ENCODE measurements at places on chromosomes 1 and 21.

- DNase-seq, result no peak
Measured at GRCh38 chr1:22849770-22850169, 122.9 kb downstream of the LACTBL1 start.

DNA sequence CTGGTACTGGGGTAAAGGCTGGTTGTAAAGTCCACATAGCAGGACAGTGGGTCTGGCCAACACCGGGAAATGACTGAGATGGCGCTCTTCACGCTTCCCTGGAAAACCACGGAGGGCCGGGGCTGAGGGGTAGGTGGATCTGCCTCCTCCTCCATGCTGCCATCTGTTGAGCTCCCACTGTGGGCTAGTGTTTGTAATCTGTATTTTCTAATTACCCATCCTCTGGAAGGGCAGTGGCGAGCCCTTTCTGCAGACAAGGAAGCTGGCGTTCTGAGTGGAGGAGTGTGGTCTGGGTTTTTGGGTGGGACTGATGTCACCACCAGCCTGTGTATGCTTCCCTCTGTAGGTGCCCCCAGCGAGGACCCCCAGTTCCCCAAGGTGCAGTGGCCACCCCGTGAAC, 34.1 kb upstream of the LHX4 start:
- DNase-seq, result no peak

- no peak for DNase-seq
Measured at GRCh38 chr21:40066221-40066620, 199.0 kb downstream of the PCP4 start.

DNA sequence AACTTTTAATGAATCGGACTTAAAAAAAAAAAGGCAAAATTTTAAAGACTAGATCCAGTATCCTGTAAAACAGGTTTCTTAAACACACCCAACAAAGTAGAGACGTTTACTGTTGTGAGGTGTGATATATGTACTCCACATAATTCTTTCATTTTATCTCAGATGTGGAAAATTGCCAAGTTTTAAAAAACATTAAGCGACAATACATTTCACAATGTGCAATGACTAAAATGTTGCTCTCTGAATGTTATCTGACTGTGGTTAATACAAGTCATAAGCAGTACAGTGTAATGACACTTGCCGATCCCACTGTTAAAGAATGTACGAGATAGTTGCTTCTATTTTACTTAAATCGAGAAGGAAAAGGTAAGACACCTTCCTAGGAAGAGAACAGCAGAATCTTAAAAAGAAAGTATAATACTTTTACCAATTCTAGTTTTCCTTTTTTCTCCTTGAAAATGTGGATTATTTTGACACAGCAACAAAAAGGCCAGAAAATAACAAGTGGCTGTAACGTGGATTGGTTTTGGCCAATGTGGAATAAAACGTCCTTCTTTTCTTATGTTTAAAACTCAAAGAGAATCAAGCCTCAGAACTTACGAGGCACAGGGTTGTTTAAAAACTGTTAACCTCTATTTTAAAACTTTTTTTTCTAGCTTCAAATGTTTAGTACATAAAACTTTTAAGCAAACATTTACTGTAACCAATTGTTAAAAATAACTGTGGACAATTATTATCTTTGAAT, 51.4 kb downstream of the TP53BP2 start:
- DNase-seq, result no peak

- DNase-seq, result no peak
Measured at GRCh38 chr21:38013741-38014140, 97.5 kb upstream of the KCNJ6 start.

- DNase-seq, result no peak
Measured at GRCh38 chr1:226310245-226310540, 1.2 kb upstream of the LIN9 start.

DNA sequence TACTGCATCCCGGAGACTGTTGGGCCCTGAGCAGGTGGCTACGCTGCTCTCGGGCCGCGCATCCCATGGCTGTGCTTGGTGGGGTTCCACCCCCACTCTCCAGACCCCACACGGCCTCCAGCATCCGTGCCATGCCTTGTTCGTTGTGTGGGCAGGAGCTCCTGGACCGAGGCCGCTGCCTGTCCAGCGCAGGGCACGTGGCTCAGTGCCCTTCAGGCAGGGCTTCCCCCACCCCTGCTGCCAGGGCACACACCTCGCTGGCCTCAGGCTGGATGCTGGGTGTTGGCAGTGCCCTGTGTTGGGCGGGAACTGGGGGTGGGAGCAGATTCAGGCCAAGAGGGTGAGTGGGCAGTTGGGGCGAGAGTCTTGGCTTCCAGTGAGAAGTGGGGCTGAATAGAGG, 9.9 kb downstream of the PRKCZ start:
- no peak for DNase-seq

GRCh38 chr1:32426489-32427255, 32.4 kb upstream of the BSDC1 start:
- DNase-seq, result no peak

DNA sequence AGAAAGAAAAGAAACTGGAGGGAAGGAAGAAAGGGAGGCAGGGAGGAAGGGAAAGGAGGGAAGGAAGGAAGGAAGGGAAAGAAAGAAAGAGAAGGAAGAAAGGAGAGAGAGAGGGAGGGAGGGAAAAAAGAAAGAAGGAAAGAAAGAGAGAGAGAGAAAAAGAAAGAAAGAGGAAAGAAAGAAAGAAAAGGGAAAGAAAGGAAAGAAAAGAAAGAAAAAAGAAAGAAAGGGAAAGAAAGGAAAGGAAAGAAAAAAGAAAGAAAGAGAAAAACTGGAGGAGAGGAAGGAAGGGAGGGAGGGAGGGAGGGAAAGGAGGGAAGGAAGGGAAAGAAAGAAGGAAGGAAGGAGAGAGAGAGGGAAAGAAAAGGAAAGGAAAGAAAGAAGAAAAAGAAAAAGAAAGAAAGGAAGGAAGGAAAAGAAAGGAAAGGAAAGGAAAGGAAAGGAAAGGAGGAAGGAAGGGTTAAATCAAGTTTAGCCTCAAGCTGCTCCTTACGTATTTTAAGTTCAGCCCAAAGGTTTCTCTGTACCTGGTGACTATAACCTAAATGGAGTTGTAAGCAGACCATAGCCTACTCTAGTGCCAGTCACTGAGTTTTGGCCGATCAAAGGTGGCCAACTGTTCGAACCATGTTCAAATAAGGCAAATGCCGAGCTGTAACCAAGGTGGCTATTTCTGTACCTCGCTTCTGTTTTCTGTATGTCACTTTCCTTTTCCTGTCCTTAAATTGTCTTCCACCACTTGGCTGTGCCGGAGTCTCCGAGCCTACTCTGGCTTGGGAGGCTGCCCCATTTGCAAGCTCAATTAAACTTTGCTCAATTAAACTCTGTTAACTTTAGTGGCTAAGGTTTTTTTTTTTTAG, 37.8 kb upstream of the TMPRSS2 start:
- DNase-seq, result no peak

DNA sequence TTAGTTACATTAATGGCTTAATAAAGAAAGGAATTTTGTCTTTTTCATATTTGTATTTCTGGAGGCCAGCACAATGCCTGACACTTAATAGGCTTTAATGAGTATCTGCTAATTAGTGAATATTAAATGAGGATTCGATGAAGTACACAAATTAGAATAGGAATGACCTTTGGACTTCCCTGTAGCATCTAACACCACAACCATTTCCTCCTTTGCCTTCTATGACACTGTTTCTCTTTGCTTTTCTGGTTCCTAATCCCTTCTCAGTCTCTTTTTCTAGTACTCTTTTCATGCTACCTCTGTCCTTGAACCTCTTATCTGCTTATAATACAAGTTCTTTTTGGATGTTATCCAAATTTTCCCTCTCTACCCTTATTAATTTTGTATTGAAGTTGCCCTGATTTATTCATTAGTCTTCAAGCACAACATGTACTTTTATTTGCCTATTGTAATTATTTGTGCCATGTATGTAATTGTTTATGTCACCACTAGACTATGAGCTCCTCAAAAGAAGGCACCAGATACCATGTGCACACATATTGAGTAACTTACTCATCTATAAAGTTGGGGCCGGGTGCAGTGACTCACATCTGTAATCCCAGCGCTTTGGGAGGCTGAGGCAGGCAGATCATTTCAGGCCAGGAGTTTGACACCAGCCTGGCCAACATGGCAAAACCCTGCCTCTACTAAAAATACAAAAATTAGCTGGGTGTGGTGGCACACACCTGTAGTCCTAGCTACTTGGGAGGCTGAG, 23.8 kb downstream of the RPS27 start:
- DNase-seq, result peak; percentile 62

- DNase-seq, result no peak
Measured at GRCh38 chr1:98090351-98090750, 169.5 kb upstream of the DPYD start.

GRCh38 chr1:59414406-59415133, 117.7 kb downstream of the FGGY start:
- peak; percentile 5 for DNase-seq

- no peak for DNase-seq
Measured at GRCh38 chr1:8495928-8496401, 178.1 kb downstream of the SLC45A1 start.

- no peak for DNase-seq
Measured at GRCh38 chr1:69171248-69171647, 396.5 kb upstream of the LRRC7 start.

DNA sequence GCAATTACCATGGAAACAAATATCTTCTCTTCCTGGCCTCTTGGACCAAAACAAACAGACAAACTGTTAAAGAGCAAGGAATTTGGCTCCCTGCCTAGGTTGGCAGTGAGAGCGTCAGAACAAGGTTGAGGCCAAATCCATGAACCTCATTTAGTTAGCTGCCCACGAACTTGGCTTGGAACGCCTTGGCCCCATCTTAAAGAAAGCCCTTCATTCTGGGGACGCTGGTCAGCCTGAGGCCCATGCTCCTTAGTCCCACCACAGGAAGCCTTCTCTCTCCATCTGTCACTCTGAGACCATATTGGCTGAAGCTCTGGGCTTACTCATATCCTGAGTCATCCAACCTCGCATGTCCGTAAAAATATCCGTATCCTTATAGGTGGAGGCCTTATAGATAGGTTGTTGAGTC, 62.4 kb upstream of the DIRAS3 start:
- DNase-seq, result peak; percentile 85

DNA sequence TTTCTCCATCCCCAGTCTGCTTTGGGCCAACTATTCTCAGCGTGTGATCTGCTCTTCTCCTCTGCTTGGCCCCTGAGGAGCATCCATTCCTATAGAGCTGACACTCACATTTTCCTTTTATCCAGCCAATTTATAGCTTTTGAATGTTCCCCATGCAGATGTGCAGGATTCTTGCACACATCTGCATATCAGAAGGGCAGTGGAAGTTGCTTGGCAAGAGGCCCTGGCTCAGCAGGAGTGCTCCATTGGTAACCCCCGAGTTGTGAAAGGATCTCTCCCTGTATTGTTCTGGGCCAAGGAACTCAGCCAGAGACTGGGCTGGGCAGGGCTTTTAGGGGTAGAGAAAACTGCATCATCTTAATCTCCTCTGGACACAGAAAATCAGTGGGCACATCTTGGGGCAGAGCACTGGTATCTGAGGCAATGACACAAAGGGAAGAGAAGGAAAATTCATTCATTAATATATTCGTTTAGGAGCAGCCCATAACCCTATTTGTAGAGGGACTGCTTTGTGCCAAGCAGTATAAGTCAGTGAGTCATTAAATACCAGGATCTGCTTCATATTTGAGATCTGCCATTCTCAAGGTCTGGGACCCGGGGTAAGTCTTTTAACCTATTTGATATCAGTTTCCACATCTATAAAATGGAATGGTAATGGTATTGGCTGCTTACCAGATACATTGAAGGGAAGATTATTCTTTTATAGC, 31.0 kb upstream of the BEND5 start:
- no peak for DNase-seq

DNA sequence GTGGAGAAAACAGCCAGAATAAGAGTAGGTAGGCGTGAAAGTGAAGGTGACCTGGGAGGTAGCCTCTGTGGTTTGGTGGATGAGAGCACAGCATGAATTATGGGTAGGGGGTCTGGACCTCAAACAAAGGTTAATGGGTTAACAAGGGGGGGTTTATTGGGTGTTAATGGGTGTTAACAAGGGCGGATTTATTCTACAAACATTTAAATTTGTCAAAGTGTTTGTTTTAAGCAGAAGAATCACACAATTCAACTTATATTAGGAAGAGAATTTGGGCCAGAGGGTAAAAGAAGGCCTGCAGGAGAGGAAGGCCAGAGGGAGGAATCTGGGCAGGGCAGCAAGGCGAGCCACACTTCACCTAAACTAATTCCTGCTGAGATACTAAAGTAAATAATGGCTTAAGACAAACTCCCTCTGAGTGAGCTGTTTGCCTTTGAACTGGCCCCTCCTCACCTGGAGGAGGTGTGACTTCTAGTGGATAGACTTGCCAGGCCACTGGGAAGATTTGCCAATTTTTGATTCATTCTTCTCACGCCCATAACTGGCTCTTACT, 191.7 kb downstream of the GIPC2 start:
- no peak for DNase-seq

DNA sequence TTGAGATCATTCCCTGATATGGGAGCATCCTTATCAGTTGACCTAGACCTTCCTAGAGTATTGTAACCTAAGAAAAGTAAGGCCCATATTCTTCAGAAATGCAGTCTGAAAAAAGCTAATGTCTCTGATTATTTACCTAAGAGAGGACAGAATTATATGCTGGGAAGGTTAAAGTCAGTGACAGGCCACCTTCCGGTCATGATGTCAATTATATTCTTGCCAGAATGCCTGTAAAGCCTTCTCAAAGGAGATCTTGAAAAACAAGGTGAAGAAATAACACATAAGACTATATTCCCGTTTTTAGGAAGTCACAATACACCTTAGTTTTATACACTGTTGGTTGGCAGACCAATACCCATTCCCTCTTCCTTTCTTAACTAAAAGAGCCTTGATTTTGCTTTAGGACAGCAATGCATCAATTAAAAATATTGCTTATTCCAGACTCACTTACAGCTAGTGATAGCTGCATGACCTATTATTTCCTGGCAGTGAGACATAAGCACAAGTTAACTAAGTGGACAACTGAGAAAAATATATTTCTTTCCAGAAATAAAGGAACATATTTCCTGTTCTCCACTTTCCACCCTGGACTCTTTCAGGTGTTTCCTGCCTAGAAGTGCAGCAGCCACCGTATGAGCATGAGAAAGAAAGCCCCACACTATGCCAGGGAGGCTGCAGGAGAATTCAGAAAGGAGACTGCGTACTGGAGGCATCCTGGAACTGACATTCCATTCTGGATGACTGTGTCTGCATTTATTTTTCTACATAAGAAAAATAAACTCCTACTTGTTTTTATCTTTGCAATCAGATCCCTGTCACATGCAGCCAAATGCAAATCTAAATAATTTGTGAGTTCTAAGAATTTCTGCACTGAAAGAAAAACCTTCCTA, 332.9 kb upstream of the PTBP2 start:
- DNase-seq, result peak; percentile 50

All from brain microvascular endothelial cell (primary cell).